ENCODE measurements at places on chromosomes 7 and 10.

GRCh38 chr7:155864271-155864985, 52.2 kb upstream of the SHH start:
- no peak for DNase-seq

GRCh38 chr10:72334825-72335393, 19.8 kb downstream of the DNAJB12 start:
- peak; percentile 83 for DNase-seq

DNA sequence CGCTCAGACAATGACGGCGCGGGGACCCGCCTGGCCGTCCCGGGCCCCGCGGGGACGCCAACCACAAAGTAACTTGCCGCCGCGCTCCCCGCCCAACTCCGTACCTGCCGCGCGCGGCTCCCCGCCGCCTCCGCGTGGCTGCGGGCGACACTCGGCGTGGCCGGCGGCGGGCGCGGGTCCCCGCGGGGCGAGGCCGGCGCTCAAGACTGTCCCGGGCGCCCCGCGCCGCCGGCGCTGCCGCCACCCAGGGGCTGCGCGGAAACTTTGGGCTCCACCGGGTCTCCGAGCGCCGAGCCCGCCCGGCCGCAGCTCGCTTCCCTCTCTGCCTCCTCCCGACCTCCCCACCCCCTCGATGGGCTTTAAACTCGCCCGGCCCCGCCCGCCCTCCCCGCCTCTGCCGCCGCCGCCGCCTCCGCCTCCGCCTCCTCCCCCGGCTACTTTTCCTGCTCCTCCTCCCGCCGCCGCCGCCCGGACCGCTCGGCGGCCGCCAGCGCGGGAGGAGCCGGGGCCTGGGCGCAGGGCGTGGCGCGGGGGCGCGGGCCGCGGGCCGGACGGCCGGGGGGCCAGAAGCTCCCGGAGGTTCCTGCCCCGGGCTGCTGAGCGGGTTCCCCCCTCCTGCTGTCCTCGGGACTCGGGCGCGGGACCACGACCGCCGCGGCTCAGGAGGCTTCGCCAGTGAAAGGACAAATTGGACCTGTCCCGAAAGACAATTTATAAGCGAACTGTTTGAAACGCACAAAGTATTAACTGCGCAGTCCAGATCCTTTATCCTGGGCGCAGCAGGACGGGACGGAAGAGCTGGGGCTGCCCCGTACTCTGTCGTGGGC, 10.6 kb upstream of the GRB10 start:
- DNase-seq = peak; percentile 66

DNA sequence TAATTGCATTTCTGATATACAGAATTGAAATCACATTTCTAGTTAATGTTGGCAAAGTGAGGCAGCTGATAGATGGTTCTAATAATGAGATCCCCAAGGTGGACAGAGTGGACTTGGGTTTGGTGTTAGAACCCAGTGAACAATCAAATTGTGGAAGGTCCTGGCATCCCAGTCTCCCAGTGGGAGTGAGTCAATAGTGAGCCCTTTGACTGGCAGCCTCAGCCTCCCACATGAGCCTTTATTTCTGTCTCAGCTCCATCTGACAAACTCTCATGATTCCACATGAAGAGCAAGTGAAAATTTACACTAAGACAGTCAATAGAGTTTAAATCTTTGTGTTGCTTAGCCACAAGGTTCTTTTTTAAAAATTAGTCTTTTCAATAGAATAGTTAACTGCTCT, 56.7 kb upstream of the MYO3A start:
- no peak for DNase-seq

- no peak for DNase-seq
These were observed 1511.9 kb downstream of the REEP3 start for GRCh38 chr10:65032867-65033769.

- DNase-seq = no peak
These were observed 122.0 kb downstream of the SKIDA1 start for GRCh38 chr10:21403256-21404015.

- DNase-seq = no peak
These were observed 15.0 kb downstream of the PDLIM1 start for GRCh38 chr10:95275726-95276366.

DNA sequence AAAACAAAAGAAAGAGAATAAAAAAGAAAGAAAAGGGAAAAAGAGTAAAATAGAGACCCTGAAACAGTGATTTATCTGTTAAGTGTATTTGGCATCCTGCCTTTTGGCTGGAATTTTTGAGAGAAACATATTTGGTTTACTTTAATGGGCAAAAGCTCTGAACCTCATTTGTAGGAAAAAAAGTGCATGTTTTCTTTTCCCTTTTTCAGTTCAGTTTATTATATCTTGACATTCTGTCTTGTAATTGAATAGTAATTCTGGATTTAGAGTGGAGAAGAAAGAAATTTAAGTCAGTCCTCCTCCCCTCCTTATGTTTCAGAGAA, 69.5 kb downstream of the ARID5B start:
- DNase-seq = no peak

GRCh38 chr7:39880556-39880955, 69.5 kb upstream of the CDK13 start:
- DNase-seq = no peak

GRCh38 chr10:120612756-120613155, 155.7 kb downstream of the PLPP4 start:
- no peak for DNase-seq

DNA sequence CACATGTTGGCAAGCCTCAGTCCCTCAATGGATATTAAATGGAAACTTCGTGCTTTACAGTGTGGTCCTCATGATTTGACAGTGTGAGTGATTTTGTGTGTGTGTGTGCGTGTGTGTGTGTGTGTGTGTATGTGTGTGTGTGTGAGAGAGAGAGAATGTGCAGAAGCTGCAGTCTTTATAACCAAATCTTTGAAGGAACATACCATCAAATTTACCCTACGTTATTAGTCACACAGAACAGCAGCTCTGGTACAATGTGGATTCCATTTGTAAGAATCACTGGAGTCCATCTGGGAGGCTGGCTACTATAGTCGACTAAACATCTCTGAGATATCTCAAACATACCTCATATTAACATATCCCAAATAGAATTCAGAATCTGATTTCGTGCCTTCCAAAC, 928.0 kb upstream of the POT1 start:
- DNase-seq = no peak

- no peak for DNase-seq
These were observed 167.2 kb downstream of the RAPGEF5 start for GRCh38 chr7:22189741-22190140.

GRCh38 chr7:27737616-27738015, 2.3 kb upstream of the TAX1BP1 start:
- no peak for DNase-seq

Measured in retina (tissue), 1 donor.